Gastroesophageal sphincter (tissue), 4 donors: ENCODE measurements at places on chromosomes 11 and 22.
A peak's percentile ranks its signal among the peaks of the same experiment; 100 is the strongest.

GRCh38 chr11:126391970-126392632, 36.6 kb downstream of the ST3GAL4 start:
- ATAC-seq = no peak

DNA sequence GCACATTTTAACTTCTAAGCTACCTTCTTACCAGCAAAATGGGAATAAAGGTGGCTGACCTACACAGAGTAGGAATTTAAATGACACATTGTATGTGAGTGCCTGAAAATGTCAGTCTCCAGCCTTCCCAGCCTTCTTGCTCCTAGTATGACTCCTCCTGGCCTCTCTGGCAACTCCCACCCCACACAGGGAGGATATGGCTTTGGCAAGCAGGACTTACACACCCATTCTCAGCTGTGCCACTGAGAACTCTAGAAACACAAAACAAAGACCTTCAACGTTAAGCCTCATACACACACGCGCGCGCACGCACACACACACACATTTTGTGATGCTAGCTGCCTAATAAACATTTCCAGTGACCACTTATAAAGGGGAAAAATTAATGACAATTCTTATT, 65.8 kb downstream of the PACSIN2 start:
- ATAC-seq = peak; percentile 63

DNA sequence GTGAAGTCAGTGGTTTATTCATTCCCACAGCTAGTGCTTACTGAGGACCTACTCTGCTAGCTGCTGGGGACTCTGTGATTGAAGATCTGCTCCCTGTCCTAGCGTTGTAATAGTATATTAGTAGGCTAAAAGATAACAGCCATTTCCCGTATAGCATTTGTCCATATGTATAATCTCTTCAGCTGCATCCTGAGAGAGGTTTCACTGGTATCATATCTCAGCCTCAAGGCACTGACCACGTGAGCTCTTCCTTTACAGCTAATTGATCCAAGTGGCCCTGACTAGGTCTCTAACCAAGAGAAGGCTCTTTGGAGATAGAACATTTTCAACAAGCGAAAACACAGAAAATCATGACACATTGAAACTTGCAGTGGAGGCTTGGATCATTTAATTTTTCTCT, 110.2 kb downstream of the APIP start:
- no peak for ATAC-seq

- no peak for ATAC-seq
Measured at GRCh38 chr11:119612814-119613213, 116.2 kb downstream of the NECTIN1 start.

DNA sequence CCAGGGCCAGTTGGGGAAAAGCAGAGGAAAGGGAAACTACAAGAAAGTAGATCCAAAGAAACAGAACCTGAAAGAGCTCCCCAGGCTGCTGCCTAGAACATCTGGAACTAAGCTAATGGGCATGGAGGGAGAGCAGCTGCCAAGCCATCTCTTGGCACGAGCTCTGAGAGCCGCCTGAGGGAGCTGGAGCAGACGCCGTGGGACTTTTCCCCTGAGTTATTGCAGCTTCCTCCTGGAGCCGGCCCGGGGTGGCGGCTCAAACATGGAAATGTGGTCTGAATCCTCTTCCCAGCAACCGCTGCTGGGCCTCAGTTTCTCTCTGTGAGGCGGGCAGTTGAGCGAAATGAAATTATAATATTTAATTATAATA, 41.8 kb downstream of the LIF start:
- ATAC-seq = no peak

DNA sequence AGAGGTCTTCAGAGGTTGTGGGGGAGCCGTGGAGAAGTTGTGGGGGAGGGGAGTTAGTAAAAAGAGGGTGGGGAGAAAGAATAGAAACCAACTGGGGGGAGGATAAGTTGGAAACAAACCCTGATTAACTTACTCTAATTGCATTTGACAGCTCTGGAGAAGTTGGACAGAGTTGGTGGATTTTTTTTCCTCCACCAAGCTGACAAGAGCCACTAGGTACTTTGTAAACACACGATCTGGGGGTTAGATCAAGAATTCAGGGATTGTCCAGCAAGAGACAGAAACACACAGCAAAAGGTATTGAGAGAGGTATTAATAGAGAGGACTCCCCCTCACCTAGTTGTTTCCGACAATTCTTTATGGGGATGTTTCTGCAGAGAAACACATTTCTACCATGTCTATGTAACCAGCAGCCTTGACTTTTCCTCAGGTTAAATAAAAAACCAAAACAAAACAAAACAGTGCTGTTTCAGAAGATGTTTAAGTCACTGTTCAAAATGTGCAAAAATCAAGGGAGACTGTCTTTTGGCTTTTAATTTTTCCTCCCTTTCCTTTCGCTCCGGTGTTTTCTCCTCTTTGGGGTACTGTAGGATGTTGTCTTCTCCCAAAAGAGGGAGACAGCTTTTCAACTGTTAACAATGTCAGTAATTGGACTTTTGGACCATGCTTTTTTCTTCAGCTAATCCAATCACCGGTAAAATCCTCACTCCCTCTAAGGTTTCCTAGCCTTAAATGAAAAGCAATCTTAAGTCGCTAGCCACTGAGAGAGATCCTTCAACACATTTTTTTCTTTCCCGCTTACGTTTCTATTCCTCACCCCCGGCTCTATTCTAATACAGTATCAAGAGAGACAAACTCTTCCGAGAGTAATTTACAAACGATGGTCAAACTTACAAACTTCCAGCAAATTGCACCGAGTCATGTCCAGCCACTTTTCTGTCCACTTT, 708 bp downstream of the MAML2 start:
- no peak for ATAC-seq

- peak; percentile 99 for ATAC-seq
Measured at GRCh38 chr11:74170694-74171629, at the start of the genes C2CD3 and PPME1. TSS of gene C2CD3 (minus strand) at chr11:74171002. CDS start at chr11:74170792, 210 bp downstream. TSS of gene PPME1 (plus strand) at chr11:74171289. CDS start at chr11:74171422, 133 bp downstream.

- ATAC-seq = no peak
Measured at GRCh38 chr11:83073884-83074283, 2.2 kb upstream of the RAB30 start.

DNA sequence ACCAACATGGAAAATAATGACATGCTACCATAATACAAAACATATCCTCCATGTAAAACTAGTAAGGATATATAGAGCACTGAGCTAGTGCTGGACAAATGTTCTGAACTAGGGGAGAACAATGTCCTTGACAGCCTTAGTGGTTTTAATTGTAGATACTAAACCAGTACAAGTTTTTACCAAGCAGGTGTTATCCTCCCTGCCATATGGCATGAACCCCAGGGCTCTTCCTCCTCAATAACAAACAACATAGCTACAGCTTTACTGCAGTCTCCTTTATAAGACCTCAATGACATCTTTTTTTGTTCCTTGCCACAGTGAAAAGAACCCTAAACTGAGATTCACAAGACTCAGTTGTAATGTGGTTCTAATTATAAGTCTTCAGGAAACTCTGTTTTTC, 70.2 kb upstream of the GDPD4 start:
- ATAC-seq = no peak

DNA sequence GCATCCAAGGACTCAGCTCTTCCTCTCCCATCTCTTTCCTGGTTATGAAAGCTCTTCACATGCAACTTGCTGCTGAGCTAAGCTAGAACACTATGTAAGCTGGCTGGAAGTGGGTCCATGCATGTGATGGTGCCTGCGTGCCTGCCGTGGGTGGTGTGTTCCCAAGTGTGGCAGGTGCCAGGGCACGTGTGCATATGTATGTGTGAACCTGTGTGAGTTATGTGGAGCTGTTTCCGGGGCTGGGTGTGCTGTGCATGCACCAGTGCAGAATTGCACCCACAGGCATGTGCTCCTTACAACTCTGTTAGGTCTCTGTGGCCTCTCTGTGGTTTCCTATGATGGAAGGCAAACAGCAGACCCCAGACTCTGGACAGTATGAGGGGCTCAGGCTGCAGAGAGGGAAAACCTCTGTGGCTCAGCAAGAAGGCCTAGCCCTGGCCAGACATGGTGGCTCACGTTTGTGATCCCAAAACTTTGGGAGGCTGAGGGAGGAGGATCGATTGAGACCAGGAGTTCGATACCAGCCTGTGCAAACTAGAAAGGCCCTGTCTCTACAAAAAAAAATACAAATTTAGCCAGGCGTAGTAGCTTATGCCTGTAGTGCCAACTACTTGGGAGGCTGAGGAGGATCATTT, 4.1 kb upstream of the P2RY6 start:
- ATAC-seq = no peak

DNA sequence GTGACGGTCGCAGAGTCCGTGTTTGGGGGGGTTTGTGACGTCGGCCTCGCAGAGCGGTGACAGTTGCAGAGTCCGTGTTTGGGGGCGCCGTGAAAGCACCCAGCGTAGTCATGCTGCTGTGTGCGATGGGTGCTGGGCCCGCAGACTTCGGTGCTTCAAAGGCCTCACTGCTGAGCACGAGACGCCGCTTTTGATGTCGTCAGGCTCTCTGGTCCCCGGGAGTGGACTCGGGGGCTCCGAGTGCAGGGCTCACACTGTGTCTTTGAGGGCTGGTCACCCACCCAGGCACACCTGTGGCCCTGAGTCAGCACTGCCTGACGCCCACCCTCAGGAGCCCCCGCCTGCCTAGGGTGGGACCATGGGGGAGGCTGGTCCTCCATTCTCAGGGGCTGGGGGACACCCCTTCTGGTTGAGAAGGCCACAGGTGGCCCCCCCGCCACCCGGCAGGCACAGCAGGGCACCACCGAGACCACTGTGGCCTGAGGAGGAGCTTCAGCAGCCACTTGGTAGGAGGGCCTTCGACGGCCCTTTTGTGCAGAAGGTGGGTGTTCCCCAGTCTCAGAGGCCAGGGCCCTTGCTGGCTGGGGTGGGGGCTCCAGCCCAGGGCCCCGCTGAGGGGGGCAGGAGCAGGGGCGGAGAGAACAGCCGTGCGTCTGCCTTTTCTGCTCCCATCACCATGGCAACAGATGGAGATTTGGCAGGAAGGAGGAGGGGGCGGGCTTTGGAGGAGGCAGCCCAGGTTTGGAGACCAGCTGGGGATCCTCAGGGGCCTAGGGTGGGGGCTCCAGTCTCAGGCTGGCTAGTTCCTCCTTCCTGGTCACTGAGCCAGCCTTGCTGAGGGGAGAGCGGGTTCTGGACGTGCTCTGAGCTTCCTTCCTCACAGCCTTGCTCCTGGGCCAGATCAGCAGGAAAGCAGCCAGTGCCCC, 20.9 kb downstream of the BRSK2 start:
- ATAC-seq = no peak

DNA sequence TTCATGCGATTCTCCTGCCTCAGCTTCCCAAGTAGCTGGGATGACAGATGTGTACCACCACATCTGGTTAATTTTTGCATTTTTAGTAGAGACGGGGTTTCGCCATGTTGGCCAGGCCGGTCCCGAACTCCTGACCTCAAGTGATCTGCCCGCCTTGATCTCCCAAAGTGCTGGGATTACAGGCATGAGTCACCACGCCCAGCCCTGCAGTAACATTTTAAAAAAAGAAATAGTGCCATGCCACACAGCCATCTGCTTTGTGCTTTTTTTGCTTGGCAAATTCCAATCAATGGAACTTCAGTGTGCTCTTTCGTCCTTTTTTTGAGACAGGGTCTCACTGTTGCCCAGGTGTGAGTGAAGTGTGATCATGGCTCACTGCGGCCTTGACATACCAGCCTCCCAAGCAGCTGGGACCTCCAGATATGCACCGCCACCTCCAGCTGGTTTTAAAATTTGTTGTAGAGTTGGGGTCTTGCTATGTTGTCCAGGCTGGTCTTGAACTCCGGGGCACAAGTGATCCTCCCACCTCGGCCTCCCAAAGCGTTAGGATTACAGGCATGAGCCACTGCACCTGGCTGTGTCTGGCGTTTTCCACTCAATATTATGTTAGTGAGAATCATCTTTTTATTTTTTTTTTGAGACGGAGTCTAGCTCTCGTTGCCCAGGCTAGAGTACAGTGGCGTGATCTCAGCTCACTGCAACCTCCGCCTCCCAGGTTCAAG, 1.8 kb upstream of the CHADL start:
- no peak for ATAC-seq

DNA sequence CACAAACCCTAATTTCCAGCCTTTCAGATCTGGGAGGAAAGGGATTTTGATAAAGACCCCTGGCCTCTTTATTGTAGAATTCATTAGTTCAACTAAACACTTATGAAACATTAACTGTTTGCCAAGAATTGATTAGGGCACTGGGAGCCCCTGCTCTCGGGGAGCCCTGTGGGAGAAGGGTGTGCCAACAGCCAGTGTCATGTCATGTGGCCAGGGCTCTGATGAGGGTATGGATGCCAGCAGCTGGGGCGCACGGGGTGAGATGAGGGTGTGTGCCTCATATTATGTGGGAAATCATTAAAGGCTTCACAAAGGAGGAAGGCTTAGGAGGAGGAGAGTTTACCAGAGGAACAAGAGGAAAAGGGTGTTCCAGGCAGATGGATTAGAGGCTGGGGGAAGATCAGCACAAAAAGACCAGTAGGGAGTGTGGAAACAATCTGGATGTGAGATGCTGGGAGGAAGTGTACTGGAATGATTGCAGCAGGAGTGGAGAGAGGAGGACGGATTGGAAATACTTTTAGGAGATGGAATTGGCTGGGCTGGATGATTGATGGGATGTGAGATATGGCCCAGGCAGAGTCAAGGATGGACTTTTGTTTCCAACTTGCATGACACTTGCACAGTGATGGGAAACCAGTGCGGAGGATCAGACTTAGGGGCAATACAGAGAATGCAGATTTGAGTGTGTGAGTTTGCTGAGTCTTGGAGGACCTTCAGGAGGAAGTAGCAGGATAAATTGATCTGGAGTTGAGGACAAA, 137.8 kb downstream of the CSNK2A3 start:
- no peak for ATAC-seq

- ATAC-seq = no peak
Measured at GRCh38 chr11:81359476-81359875, 1374.2 kb downstream of the FAM181B start.

GRCh38 chr11:121067962-121068647, 32.9 kb upstream of the TECTA start:
- no peak for ATAC-seq

DNA sequence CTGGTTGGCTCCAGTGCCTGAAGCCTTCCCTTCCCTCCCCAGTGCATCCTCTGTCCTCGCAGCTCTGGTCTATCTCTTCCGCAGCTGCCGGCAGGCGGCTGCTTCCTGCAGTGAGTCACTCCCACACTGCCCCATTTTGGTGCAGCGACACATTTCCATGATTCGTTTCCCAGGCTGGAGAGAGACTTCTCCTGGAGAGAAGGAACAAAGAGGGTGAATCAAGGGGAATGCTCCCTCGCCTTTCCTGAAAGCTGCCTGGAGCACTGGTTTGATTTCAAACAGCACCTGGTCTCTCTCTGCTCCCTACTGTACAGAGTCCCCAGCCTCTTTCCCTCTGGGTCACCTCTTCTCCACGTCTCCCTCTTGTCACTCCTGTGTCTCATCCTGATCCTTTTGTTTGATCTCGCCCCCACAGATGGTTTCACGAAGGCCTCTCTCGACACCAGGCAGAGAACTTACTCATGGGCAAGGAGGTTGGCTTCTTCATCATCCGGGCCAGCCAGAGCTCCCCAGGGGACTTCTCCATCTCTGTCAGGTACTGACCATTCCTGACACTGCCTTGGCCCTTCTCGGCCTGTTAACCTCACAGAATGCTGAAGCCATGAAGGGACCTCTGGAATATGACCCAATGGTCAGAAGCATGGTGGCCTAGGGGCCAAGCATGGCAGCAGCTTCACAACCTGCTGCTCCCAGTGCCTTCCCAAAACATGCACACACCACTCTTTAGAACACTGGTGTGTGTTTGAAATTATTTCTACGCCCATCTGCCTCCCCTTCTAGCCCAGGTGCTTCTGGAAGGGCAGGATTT, at the start of gene TMA7B:
Gene TMA7B, plus strand, starts transcription at position 758 of the 808 bp plus-strand sequence. CDS start 3,978 bp downstream, outside the sequence.
- ATAC-seq = no peak

GRCh38 chr22:36323182-36323854, 64.4 kb downstream of the MYH9 start:
- ATAC-seq = peak; percentile 60

- no peak for ATAC-seq
Measured at GRCh38 chr11:77060234-77060633, 6.5 kb upstream of the CAPN5 start.

- ATAC-seq = no peak
Measured at GRCh38 chr22:44207173-44207980, 26.7 kb downstream of the PARVG start.

GRCh38 chr11:60872124-60872960, 5.0 kb downstream of the ZP1 start:
- ATAC-seq = peak; percentile 60
